ENCODE measurements at places on chromosomes 3 and 15.

GRCh38 chr3:34175636-34176176, 377.3 kb downstream of the PDCD6IP start:
- no peak for DNase-seq

DNA sequence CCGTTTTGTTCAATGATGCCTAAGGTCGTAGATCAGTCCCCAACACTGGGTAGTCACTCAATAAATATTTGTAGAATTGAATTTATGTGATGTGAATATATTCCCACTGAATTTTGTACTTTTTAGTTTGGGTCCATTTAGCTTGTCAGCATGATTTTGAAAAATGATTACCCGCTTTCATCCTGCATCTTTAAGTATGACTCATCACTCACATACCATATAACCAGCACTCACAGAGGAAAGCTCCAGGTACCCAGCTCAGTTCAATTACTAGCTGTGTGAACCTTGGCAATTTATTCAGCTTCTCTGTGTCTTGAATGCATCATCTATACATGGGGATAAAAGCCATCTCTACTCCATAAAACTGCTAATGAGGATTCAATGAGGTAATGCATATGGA, 2.2 kb upstream of the MLF1 start:
- no peak for DNase-seq

DNA sequence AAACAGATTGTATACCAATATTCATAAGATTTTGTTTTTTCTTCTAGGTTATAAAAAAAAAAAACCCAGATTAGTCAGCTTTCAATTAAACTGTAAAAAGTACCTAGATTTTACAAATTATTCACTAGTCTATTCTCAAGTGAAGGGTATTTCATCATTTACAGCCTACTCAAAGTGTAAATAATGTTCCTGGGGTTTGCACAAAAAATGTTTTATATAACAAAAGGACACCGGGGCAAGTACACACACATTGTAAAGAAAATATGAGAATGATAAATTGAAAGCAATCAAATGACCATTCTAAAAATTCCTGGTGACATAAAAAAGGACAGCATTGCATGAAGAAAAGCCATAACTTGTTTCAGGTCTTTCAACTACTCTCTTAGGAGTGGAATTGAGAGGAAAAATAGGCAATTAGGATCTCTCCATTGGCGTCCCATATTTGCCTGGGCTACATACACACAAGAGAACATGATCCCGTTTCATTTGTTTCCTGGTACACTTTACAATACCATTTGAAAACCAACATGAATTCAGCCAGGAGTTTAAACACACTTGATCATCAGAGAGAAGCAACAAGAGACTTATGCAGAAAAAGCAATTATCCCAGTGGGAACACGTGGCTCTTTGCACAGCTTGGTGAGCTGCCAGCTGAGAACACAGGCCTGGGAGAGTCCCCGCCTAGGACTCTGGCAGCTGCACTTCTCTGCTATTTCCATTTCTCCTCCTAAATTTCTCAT, 1039.2 kb downstream of the ROBO1 start:
- DNase-seq: peak; percentile 29

DNA sequence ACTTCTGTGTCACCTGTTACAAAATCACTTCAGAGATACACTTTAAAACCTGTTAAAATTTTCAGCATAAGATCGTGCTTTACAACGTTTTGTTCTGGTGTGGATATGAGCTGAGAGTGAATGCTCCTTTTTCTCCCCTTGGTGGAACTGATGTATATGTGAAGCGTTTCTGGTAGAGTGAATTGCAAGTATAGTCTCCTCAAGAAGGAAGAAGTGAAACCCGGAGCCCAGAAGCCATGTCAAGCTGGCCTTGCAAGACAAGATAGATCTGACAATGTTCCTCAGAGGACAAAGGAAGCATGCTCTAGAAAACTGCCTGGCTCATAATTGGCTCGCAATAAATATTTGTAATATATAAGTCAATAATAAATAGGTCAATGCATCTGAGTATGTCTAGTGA, 23.6 kb downstream of the SERPINI2 start:
- DNase-seq: no peak

DNA sequence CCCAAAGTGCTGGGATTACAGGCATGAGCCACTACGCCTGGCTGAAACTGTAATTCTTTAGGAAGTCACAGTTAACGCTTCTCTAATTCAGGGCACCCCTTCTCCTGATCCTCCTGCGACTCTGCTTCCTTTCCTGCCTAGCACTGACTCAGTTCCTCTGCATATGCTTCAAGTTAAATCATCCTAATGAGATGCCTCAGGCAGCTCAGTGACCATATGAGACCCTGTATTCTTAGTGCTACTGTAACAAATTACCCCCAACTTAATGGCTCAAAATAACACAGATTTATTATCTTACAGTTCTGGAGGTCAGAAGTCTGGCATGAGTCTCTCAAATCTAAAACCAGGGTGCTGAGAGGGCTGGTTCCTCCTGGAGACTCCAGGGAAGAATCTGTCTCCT, 271.8 kb upstream of the LYSMD4 start:
- no peak for DNase-seq

DNA sequence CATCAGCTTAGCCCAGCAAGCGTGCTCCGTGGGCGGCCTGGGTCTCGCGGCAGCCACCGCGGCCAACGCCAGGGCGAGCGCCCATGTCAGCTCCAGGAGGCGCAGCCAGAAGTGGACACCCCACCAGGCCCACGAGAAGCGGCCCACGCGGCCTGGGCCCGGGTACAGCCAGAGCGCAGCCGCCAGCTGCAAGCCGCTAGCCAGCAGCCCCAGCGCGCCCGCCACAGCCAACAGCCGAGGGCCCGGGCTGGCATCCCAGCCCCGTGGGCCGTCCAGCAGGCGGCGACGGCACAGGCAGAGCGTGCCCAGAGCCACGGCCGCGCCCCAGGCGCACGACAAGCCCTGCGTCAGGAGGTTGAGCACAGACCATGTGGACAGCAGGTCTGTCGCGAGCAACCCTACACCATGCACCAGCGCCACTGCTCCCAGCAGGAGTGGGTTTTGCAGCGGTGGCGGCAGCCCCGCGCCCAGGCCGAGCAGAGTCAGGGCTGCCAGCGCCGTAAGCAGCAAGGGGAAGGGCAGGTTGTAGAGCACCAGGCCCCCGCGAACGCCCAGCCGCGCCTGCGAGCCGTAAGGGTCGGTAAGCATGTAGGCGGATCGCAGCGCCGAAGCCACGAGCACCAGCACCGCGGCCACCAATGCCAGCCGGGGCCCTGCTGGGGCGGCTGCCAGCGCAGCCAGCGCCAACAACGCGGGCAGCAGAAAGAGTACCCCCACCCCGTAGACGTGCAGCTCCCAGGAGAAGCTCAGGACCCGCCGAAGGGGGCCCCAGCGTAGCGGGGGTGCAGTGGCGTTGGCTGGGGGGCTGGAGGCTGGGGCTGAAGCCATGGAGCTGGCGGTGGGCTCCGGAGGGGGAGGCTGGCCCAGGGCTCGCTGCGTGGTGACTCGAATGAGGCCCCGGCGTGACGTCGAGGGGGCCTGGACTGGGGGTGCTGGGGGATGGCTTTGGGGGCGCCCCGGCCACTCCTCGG, 4.9 kb downstream of the PRRT3 start:
- DNase-seq: peak; percentile 80

DNA sequence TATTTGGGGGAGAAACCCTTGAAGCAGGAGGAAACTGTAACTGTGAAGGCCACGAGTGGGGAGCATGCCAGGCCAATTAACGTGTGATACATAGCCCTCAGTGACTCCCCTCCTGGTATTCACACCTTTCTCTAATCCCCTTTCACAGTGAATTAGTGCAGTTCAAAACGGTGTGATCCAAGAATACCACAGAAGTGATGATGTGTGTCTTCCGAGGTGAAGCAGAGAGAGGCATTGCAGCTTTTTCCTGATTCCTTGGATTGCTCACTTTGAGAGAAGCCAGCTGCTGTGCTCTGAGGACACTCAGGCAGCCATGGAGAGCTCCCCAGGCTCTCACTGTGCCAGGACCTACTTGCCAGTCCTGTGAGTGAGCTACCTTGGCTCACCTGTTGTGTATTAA, 17.3 kb downstream of the NIPA2 start:
- no peak for DNase-seq

DNA sequence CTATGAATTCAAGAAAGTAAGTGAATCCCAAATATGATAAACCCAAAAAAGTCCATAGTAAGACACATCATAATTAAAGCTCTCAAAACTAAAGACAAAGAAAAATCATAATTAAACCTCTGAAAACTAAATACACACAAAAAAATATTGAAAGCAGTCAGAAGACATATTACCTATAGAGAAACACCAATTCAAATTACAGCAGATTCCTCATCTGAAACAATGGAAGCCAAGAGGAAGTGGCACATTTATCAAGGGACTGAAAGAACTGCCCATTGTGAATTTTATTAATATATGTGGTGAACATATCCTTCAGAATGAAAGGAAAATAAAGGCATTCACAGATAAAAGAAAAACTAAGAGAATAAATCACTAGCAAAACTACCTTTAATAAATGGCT, 128.2 kb downstream of the SCAPER start:
- DNase-seq: no peak

DNA sequence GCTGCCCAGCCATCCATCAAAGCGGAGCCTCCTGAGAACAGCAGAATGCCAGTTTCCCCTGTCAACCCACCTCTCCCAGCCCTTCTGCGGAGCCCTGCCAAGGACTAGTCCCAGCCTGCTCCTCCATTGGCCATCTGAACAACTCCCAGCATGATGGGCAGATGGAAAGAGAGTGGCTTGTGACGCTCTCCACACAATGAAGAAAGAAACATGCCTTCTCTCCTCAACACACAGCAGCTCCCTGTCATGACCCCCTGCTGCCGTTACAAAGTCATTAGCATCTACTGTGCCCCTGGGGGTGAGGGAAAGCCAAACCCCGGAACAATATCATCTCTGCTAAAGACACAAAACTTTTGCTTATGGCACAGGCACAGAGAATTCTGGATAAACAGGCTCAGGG, 33.6 kb downstream of the MECOM start:
- no peak for DNase-seq

- no peak for DNase-seq
Measured at GRCh38 chr3:190692256-190692655, 170.2 kb downstream of the GMNC start.

- no peak for DNase-seq
Measured at GRCh38 chr3:161550491-161551195, 54.0 kb downstream of the OTOL1 start.

- no peak for DNase-seq
Measured at GRCh38 chr3:155231792-155232191, 61.7 kb downstream of the STRIT1 start.

GRCh38 chr3:34361921-34362320, 563.5 kb downstream of the PDCD6IP start:
- peak; percentile 9 for DNase-seq

DNA sequence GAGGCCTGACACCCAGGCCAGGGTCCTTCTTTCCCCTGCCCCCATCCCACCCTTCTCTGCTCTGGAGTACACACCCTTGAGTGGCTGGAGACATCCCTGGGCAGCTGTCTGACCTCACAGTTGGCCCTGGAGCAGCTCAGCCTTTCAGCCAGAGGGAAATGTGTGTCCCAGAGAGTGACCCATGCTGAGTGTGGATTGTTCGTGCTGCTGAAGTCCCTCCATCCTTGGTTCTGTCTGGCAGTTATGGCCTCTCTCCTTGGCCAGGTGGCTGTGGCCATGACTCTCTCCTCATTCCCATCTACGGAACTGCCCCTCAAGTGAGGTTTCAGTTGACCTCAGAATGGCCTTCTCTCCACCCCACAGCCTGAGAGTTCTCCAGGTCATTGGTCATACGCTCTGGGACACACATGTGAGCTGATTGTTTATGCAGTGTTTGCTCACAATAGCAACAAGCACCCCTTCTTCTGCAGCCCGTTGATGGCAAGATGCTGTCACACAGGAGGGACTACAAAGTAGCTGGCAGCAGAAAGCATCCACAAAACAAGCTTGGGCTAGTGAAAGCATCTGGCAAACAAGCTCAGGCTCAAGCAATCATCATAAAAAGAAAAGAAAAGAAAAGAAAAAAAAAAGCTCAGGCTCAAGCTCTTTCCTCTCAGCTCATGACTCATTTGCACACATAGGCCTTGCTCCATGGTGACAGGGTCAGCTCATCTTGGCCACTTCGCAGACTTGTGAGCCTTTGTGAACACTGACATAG, 55.3 kb upstream of the ITGA11 start:
- DNase-seq: no peak

DNA sequence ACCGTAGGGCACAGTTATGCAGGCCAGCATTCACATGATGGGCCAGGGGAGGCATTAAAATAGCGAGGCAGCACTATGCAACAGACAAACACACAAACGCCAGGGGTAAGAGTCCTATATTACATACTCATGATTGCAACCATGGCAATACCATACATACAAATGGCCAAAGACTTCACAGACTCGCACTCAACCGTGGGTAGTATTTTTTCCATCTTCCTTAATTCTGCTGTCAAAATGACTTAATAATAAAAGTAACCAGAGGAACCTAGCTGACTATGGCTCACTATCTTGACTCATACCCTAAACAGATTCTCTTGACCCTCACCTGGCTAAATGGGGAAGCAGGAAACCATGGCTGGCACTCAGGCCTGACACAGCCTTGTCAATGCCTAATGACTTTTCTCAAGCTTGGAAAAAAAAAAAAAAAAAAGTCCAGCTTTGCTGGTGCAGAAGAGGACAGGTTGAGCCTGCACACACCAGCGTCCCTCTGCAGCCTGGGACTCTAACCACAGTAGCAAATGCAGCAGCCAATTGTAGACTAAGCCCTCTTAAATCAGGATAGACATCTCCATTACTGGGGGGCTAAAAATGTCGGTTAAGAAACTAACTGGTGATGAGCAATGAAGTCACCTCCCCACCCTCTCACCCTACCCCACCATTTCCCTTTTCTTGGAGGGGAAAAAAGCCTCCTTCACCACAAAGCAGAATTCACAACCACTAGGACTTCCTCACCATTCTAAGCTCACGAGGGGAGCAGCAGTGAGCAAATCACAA, 23.1 kb downstream of the CCDC12 start:
- peak; percentile 7 for DNase-seq

DNA sequence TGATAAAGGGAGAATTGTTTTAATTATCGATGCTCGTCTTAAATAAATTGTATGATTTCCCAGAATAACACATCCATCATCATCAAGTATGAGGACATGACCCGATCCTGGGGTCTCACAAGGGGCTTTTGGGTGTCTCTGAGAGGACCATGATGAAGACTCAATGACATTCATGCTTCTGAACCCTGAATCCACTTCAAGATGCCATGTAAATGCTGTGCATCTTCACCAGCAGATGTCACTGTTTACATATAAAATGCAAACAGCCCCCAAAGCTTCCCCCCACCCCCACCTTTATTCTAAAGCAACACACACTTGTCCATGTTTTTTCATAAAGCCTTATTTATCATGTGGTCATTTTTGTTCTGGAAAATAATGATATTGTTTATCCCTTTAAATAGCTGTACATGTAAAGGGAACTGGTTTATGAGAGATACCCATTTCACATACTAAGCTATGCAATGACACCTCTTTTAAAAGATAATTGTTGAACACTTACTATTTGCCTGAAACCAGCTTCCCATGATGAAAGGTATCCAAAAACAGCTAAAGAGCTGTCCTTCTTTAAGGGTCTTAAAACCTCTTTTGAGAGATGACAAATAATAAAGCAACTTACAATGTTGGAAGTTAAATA, 69.7 kb upstream of the UBE3A start:
- no peak for DNase-seq

Measured in transverse colon (tissue), 4 donors.